ENCODE measurements at places on chromosomes 7 and 10.

DNA sequence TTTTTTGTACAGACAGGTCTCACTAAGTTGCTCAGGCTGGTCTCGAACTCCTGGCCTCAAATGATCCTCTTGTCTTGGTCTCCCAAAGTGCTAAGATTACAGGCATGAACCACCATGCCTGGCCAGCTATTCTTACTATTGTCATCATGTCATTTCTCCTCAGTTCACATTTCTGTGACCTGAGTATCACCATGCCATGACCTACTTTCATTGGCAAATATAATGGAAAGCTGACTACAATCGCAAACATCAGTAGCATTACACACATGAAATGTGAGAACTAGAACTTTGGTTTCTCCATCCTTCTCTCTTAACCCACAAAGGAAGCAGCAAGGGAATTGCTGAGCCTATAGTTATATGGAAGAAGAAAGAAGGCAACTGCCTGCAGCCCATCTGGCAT, 26.0 kb upstream of the WIPF3 start:
- DNase-seq, result no peak

DNA sequence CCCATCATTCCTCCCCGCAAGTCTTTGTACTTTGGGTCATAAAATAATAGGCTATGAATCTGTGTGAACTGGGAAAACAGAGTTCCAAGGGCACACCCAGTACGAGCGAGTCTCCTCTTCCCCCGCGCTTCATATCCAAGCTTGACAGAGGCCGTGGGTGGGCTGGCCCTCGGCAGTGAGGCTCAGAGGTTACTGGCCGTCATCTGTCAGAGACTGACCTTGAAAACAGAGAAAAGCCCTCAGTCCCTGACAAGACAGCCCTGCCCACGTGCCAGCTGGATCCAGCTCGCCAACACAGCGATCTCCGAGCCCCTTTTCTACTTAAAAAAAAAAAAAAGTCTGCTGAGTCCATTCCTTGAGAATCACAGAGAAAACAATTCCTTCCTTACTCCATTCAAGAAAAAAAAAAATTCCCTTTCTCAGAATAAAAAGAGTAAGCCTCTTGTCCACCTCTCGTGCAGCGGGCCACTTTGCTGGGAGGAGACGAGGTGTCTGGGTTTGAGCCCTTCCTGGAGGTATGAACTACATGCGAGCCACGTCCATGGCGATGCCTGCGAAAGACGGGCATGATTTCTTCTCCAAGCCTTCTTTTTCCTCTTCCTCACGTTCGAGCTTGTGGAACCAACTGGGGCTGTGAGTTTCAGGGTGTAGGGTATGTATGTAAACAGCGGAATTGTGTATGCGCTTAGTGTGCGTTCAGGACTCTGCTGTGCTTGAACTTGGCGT, 744 bp upstream of the BICC1 start:
- DNase-seq, result no peak

DNA sequence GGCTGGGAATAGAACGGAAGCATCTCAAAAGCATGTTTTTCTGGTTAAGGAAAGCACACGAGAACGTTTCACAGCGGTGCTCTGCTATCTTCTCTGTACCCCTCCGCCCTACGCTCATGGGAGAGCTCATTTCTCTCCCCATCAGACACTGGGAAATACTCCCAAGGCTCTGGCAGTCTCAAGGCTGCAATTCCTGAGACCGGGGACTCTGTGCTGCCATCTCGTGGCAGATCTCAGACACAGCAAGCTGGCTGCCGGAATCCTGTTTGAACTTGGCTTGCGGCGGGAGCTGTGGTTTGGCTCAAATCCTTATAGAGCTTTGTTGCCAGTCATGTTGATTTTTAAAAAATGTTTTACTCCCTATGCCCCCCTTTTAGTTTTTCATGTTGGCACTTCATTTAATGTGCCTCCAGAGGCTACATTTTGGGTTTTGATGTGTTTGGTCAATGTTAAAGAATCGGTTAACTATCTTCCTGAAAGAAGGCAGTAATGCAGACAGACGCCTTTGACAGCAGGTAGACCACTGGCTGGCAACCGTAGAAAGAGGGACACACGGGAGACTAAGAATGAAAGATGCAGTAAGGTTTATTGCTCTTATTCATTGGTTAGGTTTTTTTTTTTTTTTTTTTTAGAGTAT, 27.6 kb downstream of the BMPER start:
- DNase-seq, result peak; percentile 25

DNA sequence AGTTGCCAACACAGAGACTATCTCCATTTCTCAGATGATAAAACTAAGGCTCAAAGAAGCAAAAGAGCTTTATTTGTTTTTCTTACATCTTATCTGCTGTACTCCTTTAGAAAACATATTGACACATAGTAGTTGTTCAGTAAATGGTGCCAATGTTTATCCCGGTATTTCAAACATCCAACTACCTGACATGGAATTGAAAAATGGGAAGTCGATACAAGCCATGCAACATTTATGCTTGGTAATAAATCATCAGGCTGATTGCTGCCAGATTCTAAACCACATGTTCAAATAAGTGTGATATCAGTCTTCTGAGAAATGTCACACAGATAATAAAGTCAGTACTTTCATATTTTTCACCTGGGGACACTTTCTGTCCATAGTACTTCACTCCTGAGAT, 65.8 kb upstream of the C10orf120 start:
- DNase-seq, result no peak

DNA sequence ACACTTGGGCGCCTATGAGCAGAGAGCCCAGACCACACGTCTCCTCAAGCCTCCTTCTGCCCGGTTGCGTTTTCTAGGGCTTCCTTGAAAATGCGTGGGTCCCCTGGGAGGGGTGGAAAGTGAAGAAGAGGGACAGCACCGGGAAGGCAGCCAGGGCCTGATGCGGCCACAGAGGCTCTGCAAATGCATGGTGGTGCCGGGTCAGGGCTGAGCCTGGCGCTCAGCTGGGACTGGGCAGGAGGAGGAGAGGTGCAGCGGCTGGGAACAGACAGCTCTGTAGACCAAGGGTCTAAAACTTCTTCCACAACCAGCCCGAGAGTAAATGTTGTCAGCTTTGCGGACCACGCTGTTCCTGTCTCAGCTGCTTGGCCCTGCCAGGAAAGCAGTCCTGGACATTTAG, 1.6 kb downstream of the DPYSL4 start:
- DNase-seq, result no peak

GRCh38 chr10:50400694-50401093, 149.4 kb upstream of the ASAH2 start:
- DNase-seq, result no peak

GRCh38 chr7:13832346-13832745, 157.1 kb downstream of the ETV1 start:
- no peak for DNase-seq

DNA sequence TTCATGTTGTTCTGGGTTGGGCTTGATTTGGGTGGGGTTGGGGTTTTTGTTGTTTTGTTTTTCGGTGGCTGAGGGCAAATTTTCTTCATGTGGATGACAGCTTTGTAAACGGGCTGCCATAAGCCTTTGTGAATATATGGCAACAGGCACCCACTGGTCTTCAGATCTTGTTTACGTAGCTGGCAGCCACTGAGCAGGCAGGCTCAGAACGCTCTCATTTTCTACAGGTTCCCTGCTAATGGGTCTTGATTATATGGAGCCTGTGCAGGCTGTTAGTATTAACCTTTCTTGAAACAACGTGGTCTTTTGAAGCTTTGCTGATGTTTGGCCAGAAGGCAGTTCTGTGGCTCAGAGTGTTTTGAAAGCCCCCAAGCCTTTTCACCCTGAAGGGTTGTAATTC, 199.7 kb downstream of the TNS3 start:
- DNase-seq, result no peak

DNA sequence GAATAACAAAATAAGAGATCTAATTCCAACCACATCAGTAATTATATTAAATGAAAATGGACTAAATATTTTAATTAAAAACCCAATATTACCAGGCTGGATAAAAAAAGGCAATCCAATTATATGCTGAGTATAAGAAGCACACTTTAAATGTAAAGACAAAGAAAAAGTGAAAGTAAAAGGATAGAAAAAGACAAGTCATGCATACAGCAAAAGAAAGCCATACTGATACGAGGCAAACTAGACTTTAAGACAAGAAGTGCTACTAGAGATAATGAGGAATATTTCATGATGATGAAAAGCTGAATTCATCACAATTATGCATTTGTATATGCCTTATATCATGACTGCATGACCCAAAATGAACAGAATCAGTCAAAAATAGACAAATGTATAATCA, 628.6 kb downstream of the PHTF2 start:
- no peak for DNase-seq

GRCh38 chr10:70544431-70545340, 57.9 kb downstream of the PRF1 start:
- no peak for DNase-seq

- DNase-seq, result no peak
These were observed 168.4 kb downstream of the CACNB2 start for GRCh38 chr10:18308600-18308999.

DNA sequence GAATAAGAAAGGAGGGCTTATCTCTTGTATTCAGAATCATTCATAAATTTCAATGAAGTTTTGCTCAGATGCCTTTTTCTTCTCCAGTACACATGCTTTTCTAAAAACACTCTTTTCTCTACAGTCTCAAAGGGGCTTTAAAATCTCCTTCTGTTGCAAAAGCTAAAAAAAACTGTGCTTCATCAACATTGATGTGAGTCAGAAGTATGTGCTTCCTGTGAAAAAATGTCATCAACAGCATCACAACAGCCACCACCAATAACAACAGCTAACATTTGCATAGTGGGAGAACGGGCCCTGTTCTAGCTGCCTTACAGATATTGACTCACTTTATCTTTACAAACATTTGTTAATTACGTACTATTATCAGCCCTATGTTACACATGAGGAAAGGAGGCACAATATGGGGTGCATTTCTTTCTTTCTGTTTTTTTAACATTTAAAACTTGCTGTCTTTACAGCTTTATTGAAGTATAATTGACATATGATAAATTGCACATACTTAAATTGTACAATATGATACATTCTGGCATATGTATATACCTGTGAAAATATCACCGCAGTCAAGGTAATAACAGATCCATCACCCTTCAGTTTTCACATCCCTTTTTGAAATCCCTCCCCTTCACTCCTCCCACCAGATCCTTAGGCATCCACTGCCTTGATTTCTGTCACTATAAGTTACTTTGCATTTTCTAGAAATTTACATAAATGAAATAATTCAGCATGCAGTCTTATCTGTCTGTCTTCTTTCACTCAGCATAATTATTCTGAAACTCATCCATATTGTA, 1605.4 kb upstream of the LRRTM3 start:
- DNase-seq, result no peak

DNA sequence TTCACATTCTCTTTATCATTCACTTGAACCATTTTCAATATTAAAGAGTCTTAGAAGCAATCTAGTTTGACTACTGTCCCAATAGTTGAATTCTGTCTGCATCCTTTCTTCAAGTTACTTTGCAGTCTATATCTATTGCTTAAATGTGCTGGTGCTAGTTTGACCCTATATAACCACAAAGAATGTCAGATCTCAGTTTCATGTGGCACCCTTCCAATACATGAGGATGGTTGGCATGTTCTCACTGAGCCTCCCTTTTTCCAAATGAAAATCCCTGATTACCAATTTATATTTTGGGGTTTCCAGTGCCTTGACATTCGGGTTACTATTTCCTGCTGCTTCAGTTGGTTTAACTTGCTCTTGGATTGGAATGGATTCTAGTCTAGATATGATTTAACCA, 292.7 kb downstream of the EXOC4 start:
- DNase-seq, result no peak

- no peak for DNase-seq
These were observed 5.4 kb downstream of the SLIT1 start for GRCh38 chr10:97180363-97180755.

- no peak for DNase-seq
These were observed 73.5 kb upstream of the GLCCI1 start for GRCh38 chr7:7895004-7895650.

DNA sequence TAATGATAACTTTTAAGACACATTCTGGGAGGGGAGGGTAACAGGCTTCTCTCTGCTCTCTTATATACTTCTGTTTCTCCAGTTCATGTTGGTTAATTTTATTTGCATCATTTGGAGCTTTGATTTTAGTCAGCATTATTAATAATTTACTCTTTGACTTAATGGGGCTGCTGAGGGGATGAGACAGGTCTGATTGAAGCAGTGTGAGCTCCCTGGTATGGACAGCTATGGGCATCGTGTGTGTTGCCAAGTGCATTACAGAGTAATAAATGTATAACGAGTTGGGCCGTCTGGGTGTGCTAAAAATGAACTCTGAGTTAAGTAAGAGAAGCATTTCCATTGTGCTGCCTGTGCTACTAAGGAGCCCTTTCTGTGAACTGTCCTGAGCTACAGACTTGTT, 31.7 kb upstream of the IKZF1 start:
- DNase-seq, result no peak

- DNase-seq, result no peak
These were observed 15.7 kb upstream of the CRYGN start for GRCh38 chr7:151455690-151456089.

GRCh38 chr7:140475747-140476333, 3.5 kb downstream of the MKRN1 start:
- DNase-seq, result peak; percentile 11

DNA sequence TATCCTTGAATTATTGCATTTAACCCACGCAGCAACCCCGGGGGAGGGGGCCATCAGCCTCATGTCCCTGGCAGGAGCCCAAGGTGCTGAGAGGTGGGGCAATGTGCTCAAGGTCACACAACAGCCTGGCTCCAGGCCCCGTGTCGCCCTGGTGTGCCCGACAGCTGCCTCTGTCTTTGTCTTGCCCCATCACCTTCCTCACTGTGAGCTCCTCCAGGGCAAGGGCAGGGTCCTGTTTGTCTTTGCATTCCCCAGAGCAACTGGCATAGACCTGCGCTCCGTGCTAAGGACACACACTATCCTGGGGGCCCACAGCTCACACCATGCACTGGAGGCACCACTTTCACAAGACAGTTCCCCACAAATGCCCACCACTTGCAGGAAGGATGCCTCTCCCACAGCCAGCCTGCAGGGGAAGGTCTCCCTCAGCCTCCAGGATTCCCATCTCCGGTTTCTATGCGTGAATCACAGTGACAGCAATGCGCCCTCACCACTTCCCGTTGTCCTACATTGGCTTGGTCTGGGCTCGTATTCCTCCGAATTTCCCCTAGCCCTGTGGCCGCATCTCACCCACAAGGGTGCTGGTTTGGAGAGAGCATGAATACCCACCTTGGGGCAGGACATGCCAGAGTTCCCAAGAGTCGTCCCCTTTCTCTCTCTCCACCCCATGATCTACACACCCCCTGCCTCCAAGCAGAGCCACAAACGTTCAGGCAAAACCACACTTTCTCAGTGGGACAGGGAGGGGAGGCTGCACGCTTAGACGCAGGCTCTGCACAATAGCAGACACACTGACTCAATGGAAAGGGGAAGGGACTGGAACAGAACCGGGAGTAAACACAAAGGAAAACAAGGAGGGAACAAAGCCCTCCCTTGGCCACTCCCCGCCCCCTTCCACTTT, 10.3 kb downstream of the ITPRIP start:
- DNase-seq, result no peak

GRCh38 chr10:126849646-126850045, 55.6 kb upstream of the DOCK1 start:
- no peak for DNase-seq

DNA sequence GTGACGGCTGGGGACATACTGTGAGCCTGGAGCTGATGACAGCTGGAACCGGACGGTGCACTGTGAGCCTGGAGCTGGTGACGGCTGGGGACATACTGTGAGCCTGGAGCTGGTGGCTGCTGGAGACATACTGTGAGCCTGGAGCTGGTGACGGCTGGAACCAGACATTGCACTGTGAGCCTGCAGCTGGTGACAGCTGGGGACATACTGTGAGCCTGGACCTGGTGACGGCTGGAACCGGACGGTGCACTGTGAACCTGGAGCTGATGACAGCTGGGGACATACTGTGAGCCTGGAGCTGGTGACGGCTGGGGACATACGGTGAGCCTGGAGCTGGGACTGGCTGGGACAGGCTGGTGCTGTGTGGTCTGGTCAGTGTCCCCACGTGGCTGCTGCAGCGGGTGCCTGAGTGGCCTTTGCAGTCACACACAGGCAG, 47.9 kb downstream of the PTPRN2 start:
- no peak for DNase-seq
